Smooth muscle cell of bladder (primary cell): ENCODE measurements at places on chromosomes 11 and 22. TPM values are rescaled to one million over a fixed set of nuclear protein-coding genes. Genes with fewer than 3 reads are reported as not detected.

Gene MMP27
- total RNA-seq = under 0.01 TPM in 1 of 2 replicates, not detected in the other

Gene MYOD1
- not detected in 2 replicates for total RNA-seq

Gene ZNF214
- total RNA-seq = 6.7 and 6.8 TPM in 2 replicates

Gene ANO9
- not detected in 2 replicates for total RNA-seq

Gene CHRDL2
- total RNA-seq = 0.09 and 0.14 TPM in 2 replicates

Gene PKDREJ
- total RNA-seq = under 0.01 TPM in 2 replicates

Gene TMEM121B
- total RNA-seq = under 0.01 TPM in 1 of 2 replicates, not detected in the other

Gene FAM227A
- total RNA-seq = 1.6 and 2.1 TPM in 2 replicates

Gene NPTXR
- 0.14 and 0.46 TPM in 2 replicates for total RNA-seq

Gene CCND1
- total RNA-seq = 117 and 208 TPM in 2 replicates

Gene RBMXL2
- not detected in 2 replicates for total RNA-seq

Gene ALDH3B1
- 24.9 and 28.6 TPM in 2 replicates for total RNA-seq

Gene OR51E2
- total RNA-seq = 0.09 TPM in 1 of 2 replicates, not detected in the other
